ENCODE measurements at places on chromosomes 12 and 14.

DNA sequence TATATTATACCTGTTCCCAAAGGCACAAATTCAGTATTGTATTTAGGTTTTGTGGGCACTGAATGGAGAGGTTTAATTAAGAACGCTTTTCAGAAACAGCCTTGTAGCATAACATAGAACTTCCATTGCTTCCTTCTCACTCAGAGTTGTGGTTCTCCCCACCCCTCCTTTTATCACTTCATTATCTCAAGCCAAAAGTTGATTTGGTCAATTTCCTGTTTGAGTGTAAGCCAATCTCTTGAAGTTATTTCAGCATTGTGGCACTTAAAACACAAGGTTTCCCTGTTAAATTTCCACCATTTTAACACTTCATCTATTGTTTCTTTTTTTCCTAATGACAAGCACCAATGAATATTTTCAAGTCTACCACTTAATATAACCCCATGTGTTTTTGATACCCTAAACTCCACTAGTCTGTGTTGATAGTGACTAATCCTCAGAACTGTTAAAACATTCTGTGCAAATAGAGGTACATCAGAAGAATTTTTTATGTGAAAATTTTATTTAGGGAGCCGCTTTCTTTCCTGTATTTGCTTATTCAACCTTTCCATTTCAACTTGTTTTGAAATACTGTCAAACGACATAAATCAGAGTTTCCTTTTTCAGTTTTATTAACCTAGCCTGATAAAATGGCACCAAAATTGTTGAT is 340.1 kb downstream of the BCAT1 start:
- peak; percentile 21 for DNase-seq

DNA sequence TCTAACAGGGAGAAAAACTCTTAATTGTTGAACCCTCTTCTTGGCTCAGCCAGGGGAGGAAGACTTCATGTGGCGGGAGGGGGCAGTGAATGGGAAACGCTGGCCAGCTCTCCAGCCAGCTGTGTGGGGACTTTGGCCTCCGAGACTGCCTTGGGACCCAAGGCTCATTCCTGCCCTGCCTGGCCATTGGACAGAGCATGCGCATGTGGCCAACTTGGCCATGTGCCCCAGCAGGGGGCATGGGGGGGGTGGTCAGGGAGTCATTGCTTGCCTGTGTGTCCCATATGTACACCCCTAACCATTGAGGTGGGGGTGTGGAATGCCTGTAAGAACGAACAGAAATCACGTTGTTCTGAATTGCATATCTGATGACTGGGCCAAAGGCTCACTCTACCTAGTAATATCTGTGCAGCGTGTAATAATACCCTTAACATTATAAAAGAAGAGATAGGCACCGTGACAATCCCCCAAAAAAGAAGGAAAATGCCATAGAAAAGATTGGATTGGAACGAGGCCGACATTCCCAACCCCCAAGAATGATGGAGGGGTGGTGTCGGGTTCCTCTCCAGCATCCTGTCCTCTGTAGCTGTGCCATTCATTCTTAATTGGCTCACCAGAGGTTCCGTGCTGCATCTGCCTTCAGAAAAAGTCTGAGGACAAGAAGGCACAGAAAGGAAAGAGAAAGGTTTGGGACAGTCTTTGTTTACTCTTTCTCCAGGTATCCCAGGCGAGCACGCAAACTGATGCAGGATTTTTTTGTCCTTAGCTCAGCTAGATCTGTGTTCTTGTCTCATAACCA is 3.5 kb upstream of the FAR2 start:
- no peak for DNase-seq

DNA sequence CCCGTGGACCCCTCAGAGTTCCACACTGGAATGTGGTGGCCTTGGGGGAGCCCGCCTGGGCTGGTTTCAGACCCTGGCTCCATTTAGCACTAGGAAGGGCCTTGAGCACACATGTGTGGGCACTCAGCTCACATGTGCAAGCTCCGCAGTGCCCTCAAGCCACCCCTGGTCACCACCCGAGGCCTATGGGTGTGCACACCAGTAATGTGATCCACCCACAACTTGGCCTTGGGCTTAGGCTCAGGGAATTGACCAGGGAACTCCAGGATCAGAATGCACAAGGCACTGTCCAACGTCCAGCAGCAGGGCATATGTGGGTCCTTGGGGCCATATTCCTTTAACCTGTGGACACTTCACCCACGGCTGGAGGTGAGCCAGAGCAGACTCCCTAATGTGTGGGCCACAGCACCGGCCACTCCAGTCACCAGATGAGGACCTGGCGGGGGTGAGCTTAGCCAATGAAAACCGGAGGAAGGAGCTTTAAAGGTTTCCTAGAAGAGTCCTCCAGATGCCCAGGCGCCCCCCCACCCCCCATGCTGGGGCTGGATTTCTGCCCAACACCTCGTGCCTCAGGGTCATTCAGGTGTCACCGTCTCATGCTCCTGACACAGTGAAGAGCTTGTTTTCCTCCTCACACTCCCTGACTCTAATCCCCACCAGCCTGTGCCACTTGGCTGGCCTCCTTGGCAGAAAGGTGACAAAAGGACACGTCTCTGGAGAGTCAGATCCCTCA is 209.2 kb downstream of the ZFP36L1 start:
- no peak for DNase-seq

DNA sequence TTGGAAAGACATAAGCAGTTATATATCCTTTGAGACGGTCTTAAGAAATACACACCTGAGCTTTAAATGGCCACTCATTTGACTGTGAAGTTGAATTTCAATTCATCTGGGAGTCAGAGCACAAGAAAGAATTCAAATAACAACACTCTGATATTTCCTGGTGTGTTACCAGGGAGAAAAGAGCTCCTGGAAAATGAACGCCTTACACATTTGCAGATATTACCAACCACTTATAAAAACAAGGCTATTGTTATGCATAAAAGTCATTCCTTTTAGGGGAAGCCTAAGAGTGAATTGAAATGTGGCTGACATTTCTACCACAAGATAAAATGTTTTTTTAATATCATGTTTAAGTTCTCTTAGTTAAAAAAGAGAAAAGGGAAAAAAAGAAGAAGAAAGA is 229.2 kb upstream of the PLEKHG7 start:
- no peak for DNase-seq

GRCh38 chr14:75427126-75427481 is 718 bp upstream of the JDP2 start:
- DNase-seq = no peak

- no peak for DNase-seq
These were observed 133.3 kb downstream of the MON2 start for GRCh38 chr12:62599854-62600437.

- peak; percentile 57 for DNase-seq
These were observed 32.6 kb upstream of the HIF1A start for GRCh38 chr14:61662437-61663311.

DNA sequence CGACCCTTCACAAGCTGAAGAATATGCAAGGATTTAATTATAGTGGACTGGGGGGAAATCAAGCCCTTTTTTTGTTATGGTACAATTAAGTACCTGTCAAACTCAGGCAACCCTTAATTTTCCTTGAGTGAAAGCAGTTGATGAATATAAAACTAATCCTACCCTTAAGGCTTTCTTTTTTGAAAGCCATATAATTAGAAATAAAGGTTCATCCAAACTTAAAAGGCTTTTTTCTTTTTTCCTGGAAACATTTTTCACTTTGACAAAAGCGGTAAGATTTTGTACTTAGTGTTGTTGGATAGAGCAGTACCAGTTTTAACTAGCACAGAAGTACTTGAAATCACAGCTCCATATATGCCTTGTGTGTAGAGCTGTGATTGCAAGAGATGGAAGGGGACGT is 91.9 kb upstream of the MANSC4 start:
- no peak for DNase-seq

GRCh38 chr12:67665679-67666078 is 17.1 kb downstream of the DYRK2 start:
- no peak for DNase-seq

DNA sequence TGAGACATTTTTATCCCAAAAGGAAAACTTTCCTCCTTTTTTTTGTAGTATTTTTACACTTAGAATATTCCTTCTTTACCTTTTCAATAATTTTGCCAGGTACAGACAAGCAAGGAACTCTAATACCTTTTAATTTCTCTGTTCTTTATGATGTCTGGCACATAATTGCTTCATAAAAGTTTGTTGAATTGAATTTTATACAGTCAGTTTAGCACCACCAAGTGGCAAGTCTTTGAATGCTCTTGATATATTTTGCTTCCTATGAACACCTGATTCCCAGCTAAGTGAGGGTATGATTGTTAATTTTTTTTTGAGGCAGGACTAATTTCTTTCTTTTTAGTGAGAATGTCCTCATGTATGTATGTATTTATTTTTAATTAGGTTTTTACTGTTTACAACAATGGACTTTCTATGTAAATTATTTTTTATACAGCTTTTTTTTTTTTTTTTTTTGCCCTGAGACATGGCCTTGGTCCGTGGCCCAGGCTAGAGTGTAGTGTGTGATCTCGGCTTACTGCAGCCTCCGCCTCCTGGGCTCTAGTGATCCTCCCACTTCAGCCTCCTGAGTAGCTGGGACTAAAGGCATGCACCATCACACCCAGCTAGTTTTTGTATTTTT is 6.9 kb downstream of the TBC1D15 start:
- peak; percentile 33 for DNase-seq

DNA sequence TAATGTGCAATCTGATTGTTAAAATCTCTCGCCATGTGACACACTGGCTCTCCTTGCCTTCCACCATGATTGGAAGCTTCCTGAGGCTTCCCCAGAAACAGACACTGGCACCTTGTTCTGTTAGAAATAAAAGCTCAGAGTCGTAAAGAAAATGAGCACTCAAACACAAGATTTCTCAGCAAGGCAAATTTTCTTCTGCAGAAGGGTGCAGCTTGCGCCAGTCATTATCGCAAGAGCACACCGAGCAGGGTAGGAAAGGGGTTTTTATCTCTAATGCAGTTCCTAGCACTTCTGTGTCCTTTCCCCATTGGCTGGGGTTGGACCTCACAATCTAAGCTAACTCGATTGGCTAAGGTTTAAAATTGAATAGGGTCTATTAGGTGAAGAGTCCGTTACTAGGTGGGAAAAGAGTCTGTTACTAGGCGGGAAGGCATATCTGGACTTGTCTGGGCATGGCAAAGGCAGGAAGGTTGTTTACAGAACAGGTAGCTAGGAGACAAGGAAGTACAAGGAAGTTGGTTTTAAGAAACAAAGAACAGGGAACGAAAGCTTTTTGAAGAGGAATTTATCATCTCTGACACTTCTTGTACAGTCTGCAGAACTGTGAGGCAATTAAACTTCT is 62.6 kb upstream of the BICD1 start:
- no peak for DNase-seq

- DNase-seq = peak; percentile 28
These were observed 85.4 kb downstream of the WSCD2 start for GRCh38 chr12:108214486-108214885.

GRCh38 chr12:93915411-93915810 is 233.0 kb upstream of the PLXNC1 start:
- no peak for DNase-seq

DNA sequence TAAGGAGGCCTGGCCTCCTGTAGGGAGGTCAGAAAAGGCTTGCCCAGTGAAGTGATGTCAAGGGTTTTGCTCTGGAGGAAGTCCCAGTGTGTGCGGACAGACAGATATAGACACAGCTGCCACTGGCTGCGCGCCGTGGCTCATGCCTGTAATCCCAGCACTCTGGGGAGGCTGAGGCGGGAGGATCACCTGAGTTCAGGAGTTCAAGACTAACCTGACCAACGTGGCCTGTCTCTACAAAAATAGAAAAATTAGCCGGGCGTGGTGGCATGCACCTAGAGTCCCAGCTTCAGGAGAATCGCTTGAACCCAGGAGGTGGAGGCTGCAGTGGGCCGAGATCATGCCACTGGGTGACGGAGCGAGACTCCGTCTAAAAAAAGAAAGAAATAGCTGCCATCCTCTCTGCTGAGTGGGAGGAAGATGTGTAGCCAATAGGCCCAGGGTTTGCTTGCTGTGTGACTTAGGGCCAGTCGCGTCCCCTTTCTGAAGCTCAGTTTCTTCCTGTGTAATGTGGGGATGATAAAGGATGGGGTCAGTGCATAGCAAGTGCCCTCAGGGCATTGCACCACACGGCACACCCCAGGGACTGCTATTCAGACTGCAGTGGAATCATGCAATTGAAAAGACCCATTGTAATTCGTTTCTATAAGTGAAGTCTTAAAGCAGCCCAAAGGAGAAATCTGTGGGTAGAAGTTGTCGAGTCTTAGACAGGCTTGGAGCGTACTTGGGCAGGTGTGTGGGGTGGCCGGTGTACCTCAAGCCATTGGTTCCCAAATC is 18.7 kb upstream of the MLEC start:
- no peak for DNase-seq

- DNase-seq = no peak
These were observed 2.0 kb upstream of the PELI2 start for GRCh38 chr14:56115976-56116893.

- DNase-seq = peak; percentile 89
These were observed 26.7 kb downstream of the MED21 start for GRCh38 chr12:27048822-27049752.

DNA sequence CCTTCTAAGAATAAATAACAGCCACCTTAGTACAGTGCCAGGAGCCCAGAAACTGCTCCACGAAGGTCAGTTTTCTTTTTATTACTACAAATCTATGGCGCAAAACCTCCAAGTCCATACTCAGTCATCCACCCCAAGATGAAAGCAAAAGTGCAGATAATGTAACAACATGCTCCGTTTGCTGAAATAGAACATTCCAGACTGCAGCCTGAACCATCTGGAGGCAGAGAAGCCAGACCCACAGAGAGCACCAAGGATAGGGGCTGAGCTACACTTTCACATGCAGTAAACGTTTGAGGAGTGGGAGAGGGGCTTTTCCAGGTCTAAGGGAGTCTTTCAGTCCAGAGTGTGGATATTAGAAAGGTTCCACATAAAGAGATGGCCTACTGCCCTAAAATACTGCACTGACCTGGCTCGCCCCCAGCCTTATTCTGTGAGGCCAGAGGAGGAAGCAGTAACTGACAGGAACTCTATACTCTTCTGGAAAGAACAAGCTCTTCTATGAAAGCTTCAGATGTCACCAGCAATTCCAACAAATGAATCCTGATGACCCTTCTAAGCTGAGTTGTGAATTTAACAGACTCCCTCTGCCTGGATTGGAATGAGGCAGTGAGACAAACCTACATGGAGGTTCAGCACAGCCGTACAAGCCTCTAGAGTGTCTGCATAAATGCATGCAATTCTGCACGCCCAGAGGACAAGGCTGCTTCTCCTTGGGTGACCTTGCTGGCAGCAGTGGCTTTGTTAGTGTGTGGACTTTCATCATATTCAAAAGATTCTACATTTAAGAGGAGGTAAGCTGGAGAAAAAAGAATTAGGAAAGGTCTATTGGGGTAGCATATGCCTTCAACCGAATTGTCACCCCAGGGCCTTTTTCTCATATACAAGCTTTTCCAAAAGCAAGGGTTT is 153.9 kb upstream of the EGLN3 start:
- DNase-seq = no peak

- no peak for DNase-seq
These were observed 153.7 kb downstream of the ZFP36L1 start for GRCh38 chr14:68639000-68639757.

DNA sequence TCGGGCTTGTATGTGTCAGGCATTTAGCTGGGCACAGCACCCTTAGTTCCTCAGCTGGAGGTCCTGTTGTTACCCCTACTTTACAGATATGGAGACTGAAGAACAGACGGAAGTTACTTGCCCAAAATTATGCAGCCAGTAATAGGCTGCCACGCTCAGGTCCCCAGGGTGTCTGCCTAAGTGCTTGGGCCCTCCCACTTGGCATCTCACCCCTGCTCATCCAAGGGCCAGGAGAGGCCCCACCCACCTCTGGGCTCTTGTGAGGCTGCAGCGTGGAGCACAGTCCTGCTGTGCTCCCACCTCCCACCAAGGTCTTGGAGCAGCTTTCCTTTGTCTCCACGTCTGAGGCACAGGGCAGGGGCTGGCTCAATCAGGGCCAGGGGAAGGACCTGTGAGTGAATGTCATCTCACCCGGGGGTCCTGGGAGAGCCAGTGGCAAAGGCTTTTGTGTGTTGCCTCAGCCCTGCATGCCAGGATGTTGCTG is 64.6 kb downstream of the BEGAIN start:
- peak; percentile 38 for DNase-seq
